ENCODE measurements at places on chromosomes 11 and 22.

- no peak for DNase-seq
These were observed 40.7 kb downstream of the LMO1 start for GRCh38 chr11:8222820-8223512.

DNA sequence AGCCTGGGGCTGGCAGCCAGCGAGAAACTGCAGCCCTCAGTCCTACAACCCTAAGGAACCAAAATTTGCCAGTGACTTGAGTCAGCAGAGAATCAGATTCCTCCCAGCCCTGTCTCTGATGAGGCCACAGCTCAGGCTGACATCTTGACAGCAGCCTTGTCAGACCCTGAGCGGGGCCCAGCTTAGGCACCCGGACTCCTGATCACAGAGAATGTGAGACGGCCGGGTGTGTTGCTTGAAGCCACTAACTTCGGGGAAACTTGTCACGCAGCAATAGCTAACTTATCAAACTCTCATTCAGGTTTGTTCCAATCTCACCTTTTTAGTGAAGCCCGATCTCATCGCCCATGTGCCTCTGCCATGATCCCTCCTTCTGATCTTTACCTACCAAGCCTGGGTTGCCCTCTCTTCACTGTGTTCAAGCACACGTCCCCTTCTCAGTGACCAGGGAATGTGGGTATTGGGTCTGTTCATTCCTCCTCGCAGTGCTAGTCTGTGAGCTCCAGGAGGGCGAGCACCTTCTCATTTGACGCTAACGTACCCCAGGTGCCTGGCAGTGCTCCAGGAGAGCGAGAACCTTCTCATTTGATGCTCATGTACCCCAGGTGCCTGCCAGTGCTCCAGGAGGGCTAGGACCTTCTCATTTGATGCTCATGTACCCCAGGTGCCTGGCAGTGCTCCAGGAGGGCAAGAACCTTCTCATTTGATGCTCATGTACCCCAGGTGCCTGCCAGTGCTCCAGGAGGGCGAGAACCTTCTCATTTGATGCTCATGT lies 280.7 kb downstream of the BRD1 start:
- no peak for DNase-seq

- DNase-seq = no peak
These were observed 183.9 kb upstream of the NCAM1 start for GRCh38 chr11:112777283-112777751.

GRCh38 chr22:30005213-30005857 lies 74.9 kb upstream of the HORMAD2 start:
- DNase-seq = no peak

All from activated CD8-positive, alpha-beta memory T cell treated with anti-CD3 and anti-CD28 coated beads for 4 hours (primary cell).